T follicular helper cell (primary cell): ENCODE measurements at places on chromosomes 1 and 21.
A peak's percentile ranks its signal among the peaks of the same experiment; 100 is the strongest.

DNA sequence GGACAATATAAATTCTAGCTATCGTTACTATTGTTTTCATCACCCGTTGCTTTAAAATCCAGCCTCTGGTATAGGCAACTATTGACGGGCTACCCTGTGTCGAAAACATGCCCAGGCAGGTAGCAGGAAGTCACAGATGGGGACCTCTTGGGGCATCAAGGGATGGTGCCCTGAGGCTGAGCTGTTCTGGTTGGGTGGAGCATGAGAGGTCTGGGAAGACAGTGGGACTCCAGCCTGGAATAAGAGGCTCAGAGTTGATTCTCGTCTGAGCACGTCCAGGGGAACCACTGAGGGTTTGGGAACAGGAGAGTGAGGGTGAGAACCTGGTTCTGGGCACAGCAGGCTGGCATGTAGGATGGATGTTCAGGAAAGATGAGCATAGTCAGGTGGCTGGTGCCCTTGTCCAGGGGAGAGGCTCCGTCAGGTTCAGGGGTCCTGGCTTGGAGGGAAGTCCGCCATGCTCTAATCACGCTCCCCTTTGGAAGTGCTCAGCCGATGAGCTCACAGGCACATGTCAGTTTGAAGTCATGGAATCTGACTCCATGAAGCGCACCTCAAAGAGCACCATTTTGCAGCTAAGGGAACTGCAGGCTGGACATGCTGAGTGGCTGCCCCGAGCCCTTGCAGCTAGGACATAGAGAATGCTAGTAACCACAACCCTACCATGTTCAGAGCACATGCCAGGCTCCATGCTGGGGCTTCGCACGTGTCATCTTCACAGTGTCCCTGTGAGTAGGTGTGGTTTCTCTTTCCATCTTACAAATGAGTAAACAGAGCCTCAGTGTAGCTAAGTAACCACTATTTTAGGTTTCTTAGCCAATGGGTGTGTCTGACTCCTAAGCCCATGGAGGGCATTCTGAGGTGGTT, 21.0 kb downstream of the PCSK9 start:
- no peak for DNase-seq

DNA sequence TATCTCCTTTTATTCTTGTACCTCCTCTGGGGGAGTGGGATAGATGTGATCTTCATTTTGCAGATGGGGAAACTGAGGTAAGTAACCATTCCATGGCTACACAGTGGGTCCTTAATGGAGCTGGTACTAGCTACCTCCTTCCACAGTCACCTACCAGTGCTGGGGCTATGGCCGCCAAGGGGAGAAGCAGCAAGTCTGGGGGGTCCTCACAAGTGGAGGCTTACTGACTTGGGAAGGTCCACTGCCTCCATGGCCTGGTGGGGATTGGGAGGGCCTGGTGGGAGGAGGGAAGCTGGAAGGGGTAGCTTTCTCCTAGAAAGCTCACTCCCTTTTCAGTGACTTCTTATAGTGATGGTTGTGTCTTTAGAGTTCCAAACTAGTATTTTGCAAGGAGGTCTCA, 5.9 kb upstream of the FOXO6 start:
- no peak for DNase-seq

GRCh38 chr21:38272215-38272614, 15.4 kb downstream of the KCNJ15 start:
- no peak for DNase-seq

- no peak for DNase-seq
Observed at GRCh38 chr1:101713760-101714159, 283.0 kb downstream of the OLFM3 start.

DNA sequence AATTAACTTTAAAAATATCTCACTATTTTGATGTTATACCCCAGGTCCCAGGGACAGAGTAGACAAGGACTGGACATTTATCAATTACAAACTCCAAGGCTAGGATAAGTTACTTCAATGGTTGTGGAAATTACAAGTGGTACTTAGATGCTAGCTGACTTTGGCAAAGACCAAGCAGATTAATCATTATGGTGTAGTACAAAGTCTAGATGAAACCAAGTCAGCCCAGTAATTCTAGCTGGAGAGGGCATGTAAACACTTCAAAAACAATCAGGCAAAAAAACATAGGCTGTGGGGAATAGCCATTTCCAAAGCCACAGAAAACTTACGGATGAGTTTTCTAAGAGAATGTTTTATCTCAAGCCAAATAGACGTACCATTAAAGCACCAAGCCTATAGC, 124.5 kb downstream of the TSEN15 start:
- DNase-seq, result no peak

DNA sequence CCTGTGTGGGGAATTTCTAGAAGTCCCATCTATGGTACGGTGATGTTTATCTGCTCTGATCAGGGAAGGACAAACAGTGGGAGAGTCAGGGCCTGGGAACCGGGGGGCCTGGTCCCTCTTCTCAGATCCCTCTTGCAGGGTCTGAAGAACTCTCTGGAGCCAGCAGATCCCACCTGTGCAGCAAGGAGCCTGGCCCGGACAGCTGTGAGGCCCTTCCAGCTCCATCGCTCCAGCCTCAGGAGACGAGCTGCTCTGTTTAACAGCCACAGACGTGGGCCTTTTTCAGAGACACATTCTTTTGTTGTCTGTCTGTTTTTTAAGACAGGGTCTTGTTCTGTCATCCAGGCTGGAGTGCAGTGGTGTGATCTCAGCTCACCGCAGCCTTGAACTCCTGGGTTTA, 14.5 kb downstream of the C1orf174 start:
- no peak for DNase-seq

GRCh38 chr1:111903148-111903870, 86.2 kb downstream of the KCND3 start:
- no peak for DNase-seq

GRCh38 chr1:184836141-184836540, 81.5 kb upstream of the EDEM3 start:
- DNase-seq, result no peak

GRCh38 chr21:41833497-41834115, 45.5 kb downstream of the PRDM15 start:
- DNase-seq, result no peak

DNA sequence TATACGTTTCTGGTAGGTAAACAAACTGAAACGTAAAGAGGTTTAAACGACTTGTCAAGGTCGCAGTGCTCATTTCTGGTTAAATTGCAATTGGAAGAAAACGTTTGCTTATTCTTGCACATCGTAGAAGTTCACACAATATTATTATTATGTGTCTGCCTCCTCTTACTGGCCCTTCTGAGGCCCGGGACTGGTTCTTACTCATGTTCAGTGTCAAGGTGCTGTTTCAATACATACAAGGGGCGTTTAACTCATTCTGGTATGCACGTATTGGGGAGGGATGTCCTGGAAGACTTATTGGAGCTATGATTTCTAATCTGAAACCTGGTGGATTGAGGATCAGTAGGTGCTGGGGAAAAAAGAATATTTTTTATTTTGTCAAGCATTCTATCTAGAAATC, 932 bp downstream of the RPF1 start:
- no peak for DNase-seq

- DNase-seq, result no peak
Observed at GRCh38 chr1:21317035-21317689, 26.9 kb upstream of the ECE1 start.

DNA sequence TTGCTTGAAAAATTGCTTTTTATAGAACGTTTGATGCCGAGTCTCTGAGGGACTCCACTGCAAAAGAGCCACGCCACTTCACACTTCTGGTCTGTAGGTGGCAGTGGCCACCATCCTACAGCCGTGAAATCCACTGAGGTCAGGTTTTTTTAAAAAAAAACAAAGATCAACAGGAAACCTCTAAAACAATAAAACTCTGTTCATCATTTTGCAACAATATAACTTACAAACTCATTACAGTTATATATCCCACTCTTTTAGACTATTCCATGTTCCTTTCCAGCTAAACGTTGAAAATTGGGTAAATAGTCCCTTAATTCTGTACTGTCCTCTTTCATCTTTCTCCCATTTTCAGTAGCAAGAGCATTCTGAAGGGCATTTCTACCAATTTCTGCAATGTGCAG, 64.6 kb upstream of the FMN2 start:
- DNase-seq, result no peak

DNA sequence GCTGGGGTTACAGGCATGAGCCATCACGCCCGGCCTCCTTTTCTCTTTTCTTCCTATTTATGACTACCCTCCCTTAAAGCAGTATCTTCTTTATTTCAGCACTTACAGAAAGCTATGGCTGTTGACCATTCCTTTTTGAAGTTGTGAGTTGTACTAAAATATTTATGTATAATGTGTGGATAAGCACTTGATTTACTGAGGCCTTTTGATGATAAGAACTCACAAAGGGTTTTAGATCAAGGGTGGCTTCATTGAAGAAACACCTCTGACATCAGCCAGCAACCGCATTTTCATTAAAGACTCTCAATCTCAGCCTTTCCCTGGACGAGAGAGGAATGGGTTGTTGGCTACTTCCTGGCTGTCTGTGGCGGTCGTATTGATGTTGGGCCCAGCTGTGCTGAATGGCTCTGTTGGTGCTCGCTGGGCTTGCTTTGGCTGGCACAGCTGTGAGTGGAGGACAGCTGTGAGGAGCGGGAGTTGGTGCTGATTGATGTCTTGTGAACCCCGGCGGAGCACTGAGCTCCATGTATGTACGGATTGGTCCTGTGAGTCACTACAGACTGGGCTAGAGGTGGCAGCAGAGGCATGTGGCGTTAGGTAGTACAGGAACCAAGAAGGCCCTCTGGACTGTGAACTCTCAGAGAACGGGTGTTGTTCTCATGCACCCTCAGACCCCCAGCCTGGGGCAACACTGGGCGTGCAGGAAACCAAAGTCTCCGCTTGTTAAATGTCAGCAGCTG, 208.8 kb downstream of the KIF26B start:
- DNase-seq, result no peak

- no peak for DNase-seq
Observed at GRCh38 chr21:44790368-44790767, 11.3 kb downstream of the UBE2G2 start.

DNA sequence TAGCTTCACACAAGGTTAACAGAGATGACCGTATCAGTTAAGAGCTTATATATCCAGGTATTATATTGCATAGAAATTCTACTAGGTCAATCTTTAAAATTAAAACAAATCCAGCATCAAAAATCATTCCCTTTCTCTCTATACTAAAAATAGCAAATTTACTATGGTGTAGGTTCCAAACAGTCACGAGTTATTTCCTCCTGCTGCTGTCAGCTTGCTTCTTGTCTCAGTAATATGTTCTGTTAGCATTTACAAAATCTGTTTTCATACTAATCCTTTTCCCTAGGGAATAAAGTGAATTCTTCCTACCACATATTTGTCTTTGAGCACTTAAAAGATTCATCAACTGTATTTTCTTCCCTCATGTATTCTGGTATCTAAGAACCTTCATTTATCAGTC, 2.5 kb downstream of the WDR26 start:
- no peak for DNase-seq

DNA sequence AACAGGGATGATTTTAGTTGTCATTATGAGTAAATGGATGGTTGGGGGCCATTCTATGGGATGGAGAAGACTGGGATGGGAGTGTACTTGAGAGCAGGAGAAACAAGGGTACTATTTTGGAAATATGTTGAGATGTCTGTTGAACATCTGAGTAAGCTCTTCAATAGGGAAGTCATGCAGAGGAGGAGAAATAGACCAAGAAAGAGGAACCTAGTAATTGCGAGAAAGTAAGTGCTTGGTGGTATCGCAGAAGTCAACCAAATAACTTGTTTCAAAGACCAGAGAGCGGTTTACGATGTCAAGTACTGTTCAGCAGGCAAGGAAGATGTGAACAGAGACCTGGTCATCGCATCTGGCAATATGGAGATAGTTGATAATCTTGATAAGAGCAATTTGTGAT, 22.4 kb upstream of the CHRM3 start:
- no peak for DNase-seq

DNA sequence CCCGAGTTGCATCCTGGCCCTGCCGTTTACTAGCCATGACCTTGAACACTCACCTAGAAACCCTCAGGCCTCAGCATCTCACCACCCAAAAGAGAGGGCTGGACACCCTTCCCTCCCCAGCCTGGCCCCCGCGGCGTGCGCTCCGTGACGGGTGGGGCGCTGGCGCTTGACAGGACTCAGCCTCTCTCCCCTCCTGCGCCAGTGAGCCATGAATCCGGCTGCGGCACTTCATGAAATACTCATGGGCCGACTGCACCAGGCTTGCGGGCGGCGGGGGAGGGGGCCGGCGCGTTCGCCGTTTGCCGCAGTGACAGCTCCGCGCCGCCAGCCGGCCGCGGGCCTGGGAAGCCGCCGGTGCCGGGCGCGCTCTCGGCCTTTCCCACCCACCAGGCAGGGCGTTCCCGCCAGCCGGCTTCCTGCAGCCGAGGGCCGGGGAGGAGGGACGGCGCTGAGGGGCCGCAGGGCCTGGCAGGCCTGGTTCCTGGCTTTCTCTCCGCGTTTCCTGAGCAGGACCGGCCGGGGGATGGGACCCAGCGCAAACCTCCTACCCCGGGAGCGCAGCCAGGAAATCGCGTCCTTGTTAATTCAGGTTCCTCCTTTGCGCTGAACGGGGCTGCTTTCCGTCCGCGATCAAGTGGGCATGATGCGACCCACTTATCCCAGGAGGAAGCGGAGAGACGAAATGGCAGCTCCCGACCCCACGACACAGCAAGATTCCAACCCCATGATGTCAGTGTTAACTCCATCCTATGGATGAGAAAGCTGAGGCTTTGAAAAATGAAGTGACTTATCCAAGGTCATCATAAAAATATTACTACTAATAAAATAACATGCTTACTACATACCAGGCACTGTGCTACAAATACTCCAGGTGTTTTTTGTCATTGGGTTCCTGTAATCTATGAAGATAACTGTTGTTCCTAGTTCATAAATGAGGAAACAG, 9.1 kb upstream of the LUZP1 start:
- DNase-seq, result peak; percentile 22

DNA sequence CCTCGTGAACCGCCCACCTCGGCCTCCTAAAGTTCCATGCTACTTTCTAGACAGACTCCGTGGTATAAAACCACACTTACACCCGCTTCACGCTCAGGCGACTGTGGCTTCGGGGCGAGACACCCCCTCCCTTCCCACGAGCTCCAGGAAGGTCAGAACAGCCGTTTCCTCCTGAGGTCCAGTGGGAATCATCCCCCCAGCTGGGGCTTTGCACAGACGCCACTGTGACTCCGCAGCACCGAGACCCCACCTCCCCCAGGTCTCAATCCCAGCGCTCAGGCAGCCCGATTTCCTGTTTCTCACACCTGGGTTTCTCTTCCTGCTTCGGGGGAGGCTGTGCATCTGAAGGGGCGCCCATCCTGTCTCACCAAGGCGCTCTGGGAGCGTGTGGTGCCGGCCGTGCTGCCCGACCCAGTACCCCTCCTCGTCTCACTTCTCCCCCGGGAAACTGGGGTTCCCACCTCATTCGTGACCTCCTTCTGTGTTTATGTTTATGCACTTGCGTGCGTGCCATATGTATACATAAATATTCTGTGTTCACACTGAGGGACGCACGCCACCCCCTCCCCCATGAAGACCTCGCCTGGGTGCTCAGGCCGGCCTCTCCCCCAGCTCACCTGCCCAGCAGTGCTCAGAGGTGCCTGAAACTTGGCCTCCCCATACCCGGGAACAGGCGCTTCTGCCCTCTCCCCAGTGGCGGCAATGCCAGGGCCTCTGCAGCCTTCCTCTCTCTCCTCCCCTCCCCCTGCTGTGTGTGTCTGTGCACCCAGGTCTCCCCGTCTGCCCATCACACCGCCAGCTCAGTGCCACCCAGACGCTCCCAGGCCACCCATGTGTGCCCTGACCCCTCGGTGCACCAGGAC, 14.6 kb downstream of the SLC35E2B start:
- DNase-seq, result peak; percentile 30

- no peak for DNase-seq
Observed at GRCh38 chr1:119384591-119384990, 16.0 kb downstream of the HAO2 start.

- DNase-seq, result peak; percentile 24
Observed at GRCh38 chr1:41366455-41367287, 5.4 kb downstream of the FOXO6 start.

- no peak for DNase-seq
Observed at GRCh38 chr1:155531624-155532023, 31.0 kb downstream of the ASH1L start.
